ENCODE measurements at places on chromosomes 3 and 15.

- DNase-seq: no peak
Measured at GRCh38 chr15:81176291-81176893, 20.3 kb upstream of the IL16 start.

DNA sequence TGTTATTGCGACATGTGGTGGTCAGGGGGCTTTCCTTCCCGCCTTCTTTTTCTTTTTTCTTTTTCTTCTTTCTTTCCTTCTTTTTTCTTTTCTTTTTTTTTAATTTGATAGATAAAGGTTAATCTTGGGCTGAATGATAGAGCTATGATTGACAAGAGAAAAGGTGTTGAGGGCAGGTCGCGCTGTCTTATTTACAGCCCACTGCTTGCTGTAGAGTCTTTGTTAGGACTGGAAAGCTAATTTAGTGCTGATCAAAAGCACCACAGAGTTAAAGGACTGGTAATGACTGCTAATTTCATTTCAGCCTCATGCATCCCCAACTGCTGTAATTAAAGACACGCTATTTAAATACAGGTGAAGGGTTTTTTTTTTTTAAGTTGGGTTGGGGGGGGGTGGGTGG lies 10.6 kb upstream of the SOX2 start:
- no peak for DNase-seq

GRCh38 chr3:46889381-46890110 lies 12.0 kb downstream of the PTH1R start:
- no peak for DNase-seq

DNA sequence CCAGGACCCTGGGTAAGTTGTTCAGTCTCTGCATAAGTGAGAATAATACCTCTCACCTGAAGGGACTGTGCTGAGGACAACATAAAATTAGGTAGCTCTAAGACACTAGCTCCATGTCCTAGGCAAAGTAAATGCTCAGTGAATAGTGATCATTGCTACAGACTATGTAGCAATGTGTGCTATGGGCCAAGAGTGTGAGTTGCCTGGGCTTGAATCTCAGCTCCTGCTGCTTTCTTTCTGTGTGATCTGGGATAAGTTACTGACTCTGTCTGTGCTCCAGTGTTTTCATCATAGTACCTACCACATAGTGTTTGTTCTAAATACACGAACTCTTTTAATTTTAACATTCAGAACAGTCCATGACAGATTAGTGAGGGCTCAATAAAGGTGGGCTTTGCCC lies 81.1 kb upstream of the MFGE8 start:
- DNase-seq: no peak

GRCh38 chr3:57233799-57234198 lies 6.3 kb downstream of the APPL1 start:
- no peak for DNase-seq

GRCh38 chr3:189586941-189587663 lies 44.1 kb upstream of the TP63 start:
- DNase-seq: no peak

DNA sequence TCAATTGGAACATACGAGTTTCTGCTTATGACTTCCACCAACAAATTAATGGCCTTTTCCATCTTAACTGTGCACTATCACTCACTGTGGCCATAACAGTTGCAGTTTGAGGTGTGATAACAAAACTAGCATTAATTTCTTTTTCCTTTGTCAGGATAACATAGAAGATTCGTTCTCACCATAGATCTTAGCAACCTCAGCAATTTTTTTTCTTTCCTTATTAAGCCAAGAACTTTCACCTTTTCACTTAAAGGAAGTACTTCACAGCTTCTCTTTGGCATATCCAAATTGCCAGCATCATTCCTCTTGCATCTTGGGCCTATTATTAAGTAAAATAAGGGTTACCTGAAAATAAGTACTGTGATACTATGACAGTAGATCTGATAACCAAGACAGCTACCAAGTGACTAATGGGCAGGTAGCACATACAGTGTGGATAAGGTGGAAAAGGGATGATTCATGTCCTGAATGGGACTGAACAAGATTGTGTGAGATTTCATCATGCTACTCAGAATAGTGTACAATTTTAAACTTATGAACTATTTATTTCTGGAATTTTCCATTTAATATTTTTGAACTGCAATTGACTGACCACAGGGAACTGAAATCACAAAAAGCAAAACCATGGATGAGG lies 46.6 kb downstream of the CEP70 start:
- no peak for DNase-seq

DNA sequence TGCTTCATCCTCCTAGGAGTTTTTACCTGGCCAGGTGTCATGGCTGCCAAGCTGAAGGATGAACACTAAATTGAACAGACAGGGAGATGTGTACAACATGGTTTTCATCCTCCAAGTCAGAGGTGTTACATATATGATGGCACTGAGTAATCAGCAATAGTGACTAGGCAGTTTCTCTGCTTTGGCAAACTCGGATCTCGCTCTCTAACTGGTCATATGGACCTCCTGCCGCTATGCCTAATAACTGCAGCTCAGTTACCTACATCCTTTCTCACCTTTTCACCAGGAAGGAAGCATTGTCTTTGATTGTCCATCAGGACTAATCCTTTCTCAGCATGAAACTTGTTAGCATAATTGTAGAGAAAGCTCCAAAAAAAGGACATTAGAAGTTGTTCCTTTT lies 175.9 kb upstream of the PLSCR5 start:
- no peak for DNase-seq

DNA sequence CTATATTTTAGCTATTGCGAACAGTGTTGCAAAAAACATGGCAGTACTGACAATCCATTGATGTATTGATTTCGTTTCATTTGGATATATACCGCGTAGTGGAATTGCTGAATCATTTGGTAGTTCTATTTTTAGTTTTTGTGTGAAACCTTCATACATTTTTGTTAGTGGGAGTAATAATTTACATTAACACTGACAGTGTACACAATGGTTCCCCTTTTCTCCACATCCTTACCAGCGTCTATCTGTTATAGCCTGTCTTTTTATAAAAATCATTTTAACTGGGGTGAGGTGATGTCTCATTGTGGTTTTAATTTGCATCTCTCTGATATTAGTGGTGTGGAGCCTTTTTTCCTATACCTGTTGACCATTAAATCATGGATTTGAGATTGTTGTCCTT lies 392.4 kb upstream of the ALCAM start:
- no peak for DNase-seq

- peak; percentile 17 for DNase-seq
Measured at GRCh38 chr3:124078953-124079911, 87.3 kb upstream of the ROPN1 start.

DNA sequence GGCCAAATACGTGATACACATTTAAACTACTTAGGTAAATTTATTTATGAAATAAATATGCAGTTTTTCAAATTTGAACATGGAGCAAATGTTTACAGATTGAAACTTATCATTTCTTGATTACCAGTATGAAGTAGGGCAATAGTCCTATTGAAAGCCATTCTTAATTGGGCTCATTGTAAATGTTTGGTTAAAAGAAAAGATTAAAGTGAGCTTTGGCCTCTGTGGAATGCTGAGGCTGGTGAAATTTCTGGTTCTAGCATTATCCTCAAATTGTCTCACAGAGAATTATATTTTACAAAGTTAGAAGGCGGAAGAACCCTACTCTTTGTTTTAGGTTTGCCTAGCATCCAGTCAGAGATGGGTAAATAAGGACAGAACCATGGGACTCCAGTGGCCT lies 73.2 kb downstream of the SAMMSON start:
- DNase-seq: no peak

- DNase-seq: no peak
Measured at GRCh38 chr3:58361866-58362265, 29.2 kb downstream of the PXK start.

GRCh38 chr15:80052597-80053304 lies 6.7 kb upstream of the ZFAND6 start:
- DNase-seq: no peak

- no peak for DNase-seq
Measured at GRCh38 chr3:11274566-11275142, 2.5 kb downstream of the ATG7 start.
